GM23248 (cell line): ENCODE measurements at places on chromosomes 16 and 17. TPM values are rescaled to one million over a fixed set of nuclear protein-coding genes. Genes with fewer than 3 reads are reported as not detected.

- no peak for DNase-seq
- no peaks in the 10 kb centered on the region for H3K27me3 ChIP-seq
- H3K4me3 ChIP-seq = no peak overlapping the region
- H3K4me1 ChIP-seq = peaks cover 4% of the 10 kb centered on the region; the same call in 1 of the 2 replicates
- no peak overlapping the region for H3K27ac ChIP-seq
- no peaks in the 10 kb centered on the region for H3K36me3 ChIP-seq
Measured at GRCh38 chr17:75440738-75441448, 15.5 kb upstream of the TMEM94 start.

GRCh38 chr16:77434530-77435271 is at the start of gene ADAMTS18:
Gene ADAMTS18 (minus strand): TSS chr16:77435034. CDS start chr16:77434695, 339 bp downstream.
- no peak within 1 kb of the TSS for H3K27ac ChIP-seq
- H3K36me3 ChIP-seq = no peaks in the 10 kb centered on the region
- H3K4me1 ChIP-seq = no peaks in the 10 kb centered on the region
- no peak within 1 kb of the TSS for H3K4me3 ChIP-seq
- H3K27me3 ChIP-seq = peaks cover 51% of the 10 kb centered on the region
- DNase-seq = no peak

DNA sequence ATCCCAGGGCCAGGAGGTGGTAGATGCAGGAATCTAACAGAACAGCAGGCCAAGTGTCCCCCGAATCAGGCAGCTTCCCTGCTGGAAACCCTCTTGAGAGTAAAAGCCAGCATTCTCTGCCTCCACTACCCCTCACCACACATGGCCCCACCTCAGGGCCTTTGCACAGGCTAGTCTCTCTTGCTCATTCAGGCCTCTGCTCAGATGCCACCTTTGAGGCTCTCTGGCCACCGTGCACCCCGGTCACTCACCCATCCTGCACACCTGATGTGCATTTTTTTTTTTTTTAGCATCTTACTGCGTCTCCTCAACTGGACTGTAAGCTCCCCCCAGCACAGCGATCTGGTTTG is 34.5 kb upstream of the GSE1 start:
- no peaks in the 10 kb centered on the region for H3K36me3 ChIP-seq
- no peak overlapping the region for H3K4me3 ChIP-seq
- no peak overlapping the region for H3K27ac ChIP-seq
- peaks cover 27% of the 10 kb centered on the region for H3K4me1 ChIP-seq
- H3K27me3 ChIP-seq = no peaks in the 10 kb centered on the region
- DNase-seq = no peak

DNA sequence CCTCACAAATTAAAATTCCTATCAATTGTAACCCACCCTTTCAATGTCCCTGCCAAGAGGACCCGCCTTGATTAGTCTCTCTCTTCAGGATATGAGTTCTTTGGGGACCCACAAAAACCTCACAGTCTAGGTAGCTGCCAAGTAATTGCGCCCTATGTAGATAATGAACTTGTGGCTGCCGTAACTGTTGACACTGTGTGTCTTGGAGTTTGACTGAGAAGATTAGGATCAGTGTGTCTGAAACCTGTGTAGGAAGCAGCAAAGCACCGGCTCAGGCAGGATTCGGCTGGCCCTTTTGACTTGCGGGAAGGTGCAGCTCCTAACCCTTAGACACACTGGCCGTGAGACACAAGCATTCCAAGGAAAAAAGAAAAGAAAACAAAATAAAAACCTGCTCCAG is 17.8 kb upstream of the SLC6A4 start:
- peaks cover 14% of the 10 kb centered on the region for H3K4me1 ChIP-seq
- DNase-seq = no peak
- H3K4me3 ChIP-seq = no peak overlapping the region
- H3K36me3 ChIP-seq = 0 out of 2 replicates have a peak, but pooled peaks cover 8% of the 10 kb centered on the region
- no peaks in the 10 kb centered on the region for H3K27me3 ChIP-seq

- no peak overlapping the region for H3K27ac ChIP-seq
- no peaks in the 10 kb centered on the region for H3K27me3 ChIP-seq
- peaks cover 8% of the 10 kb centered on the region; the same call in 1 of the 2 replicates for H3K4me1 ChIP-seq
- DNase-seq = peak; percentile 22
Measured at GRCh38 chr17:46046957-46047356, 47.9 kb downstream of the STH start.

DNA sequence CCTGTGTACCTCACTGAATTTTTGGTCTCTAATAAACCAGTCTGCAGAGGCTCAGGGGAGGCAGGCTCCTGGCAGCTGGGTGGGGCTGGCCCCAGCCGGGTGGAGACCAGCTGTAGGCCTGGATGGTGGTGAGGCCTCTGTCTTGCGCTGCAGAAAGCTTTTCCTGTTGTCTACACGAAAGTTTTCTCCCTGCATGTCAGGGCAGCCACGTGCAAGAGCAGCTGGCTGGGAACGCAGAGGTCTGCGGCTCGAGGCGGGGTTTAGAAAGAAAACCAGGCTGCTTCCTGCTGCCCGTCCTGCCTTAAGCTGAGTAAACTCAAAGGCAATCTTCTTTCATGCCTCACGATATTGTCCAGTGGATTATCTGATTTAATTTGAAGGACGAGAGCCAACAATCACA is 2.4 kb downstream of the SERPINF1 start:
- H3K4me3 ChIP-seq = peak overlapping the region; percentile 42
- peak overlapping the region; percentile 82 for H3K27ac ChIP-seq
- no peaks in the 10 kb centered on the region for H3K36me3 ChIP-seq
- no peaks in the 10 kb centered on the region for H3K27me3 ChIP-seq
- DNase-seq = peak; percentile 93

DNA sequence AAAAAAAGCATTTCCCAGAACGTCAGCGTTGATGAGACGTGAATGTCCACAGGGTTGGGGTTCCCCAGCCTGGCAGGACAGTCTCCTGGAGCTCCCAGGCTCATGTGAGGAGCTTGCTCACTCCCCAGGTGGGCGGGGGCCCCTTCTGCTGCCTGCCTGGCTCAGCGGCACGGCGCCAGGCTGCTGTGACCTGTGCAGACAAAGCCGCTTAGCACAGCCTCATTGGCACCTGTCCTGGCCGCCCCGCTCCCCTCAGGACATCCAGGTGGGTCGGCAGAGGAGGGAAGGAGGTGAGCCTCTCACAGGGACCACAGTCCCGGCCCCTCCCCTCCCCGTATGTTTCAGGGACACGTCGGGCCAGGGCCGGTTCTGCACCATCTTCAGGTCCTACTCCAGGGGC is 12.9 kb upstream of the WFIKKN1 start:
- no peak for DNase-seq
- no peak overlapping the region for H3K4me3 ChIP-seq
- no peak overlapping the region for H3K27ac ChIP-seq
- H3K36me3 ChIP-seq = no peaks in the 10 kb centered on the region
- no peaks in the 10 kb centered on the region for H3K27me3 ChIP-seq

DNA sequence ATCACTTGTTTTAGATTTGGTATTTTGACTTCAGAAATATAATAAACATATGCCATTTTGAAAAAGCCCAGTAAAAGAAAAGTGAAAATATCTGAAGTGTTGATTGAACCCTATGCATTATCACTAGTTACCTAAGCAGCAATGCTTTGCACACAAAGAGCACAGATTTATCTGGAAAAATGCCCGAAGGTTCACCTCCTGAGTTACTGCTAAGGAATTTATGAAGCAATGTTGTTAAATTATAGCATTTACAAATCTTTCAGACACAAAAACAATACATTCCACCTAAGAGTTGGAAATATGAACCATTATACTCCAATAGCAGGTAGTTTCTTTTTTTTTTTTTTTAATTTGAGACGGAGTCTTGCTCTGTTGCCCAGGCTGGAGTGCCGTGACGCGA is 38.9 kb upstream of the GHDC start:
- H3K27ac ChIP-seq = no peak overlapping the region
- no peak overlapping the region for H3K4me3 ChIP-seq
- peak; percentile 65 for DNase-seq
- no peaks in the 10 kb centered on the region for H3K27me3 ChIP-seq
- H3K4me1 ChIP-seq = peaks cover 7% of the 10 kb centered on the region

IQCK gene
- 9.8 and 24.8 TPM in 2 replicates for total RNA-seq

DNA sequence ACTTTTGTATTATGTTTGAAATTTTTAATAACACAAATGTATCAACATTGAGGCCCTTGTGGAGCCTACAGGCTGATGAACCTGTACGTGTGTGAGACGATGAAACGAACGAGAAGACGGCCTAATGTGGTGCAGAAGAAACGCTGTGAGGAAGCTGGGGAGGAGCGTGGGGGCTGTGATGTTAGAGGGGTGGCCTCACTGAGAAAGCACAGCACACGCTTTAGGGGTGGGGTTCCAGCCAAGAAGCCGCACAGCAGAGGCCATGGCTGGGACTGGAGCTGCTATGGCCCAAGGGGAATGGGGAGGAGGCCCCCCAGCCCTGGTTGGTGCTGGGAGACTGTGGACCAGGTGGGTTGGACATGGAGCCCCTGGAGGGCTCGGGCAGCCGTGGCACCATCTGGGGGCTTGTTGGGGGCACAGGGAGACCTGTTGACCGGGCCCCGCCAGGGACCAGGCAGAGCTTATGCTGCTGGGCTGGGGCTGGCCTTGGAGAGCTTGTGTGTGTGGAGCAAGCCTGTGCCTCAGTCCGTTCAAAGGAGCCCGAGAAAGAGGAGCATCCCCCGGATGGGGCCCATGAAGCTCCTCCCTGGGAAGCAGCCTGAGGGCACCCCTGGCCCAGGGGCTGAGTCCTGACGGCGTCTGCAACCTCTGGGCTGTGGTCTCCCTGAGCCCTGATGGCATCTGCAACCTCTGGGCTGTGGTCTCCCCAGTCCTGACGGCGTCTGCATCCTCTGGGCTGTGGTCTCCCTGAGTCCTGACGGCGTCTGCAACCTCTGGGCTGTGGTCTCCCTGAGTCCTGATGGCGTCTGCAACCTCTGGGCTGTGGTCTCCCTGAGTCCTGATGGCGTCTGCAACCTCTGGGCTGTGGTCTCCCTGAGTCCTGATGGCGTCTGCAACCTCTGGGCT is 44.7 kb downstream of the METRNL start:
- H3K27ac ChIP-seq = no peak overlapping the region
- no peaks in the 10 kb centered on the region for H3K36me3 ChIP-seq
- no peaks in the 10 kb centered on the region for H3K27me3 ChIP-seq
- H3K4me1 ChIP-seq = peaks cover 16% of the 10 kb centered on the region; the same call in 1 of the 2 replicates
- H3K4me3 ChIP-seq = no peak overlapping the region
- no peak for DNase-seq

XAF1 gene
- 21.5 and 24.4 TPM in 2 replicates for total RNA-seq

- peaks cover 16% of the 10 kb centered on the region for H3K4me1 ChIP-seq
- peak; percentile 4 for DNase-seq
- no peaks in the 10 kb centered on the region for H3K27me3 ChIP-seq
- peaks cover 13% of the 10 kb centered on the region; the same call in 1 of the 2 replicates for H3K36me3 ChIP-seq
- no peak overlapping the region for H3K27ac ChIP-seq
Measured at GRCh38 chr17:4297351-4297750, 33.6 kb upstream of the ANKFY1 start.

SLC35G6 gene
- total RNA-seq = not detected in 2 replicates

- H3K4me3 ChIP-seq = no peak overlapping the region
- peaks cover 37% of the 10 kb centered on the region for H3K4me1 ChIP-seq
- H3K36me3 ChIP-seq = peaks cover 34% of the 10 kb centered on the region
Measured at GRCh38 chr16:11780991-11781680, 15.9 kb downstream of the ZC3H7A start.

- peak; percentile 67 for DNase-seq
- H3K4me1 ChIP-seq = 0 out of 2 replicates have a peak, but pooled peaks cover 7% of the 10 kb centered on the region
- no peaks in the 10 kb centered on the region for H3K36me3 ChIP-seq
- no peak overlapping the region for H3K4me3 ChIP-seq
- no peak overlapping the region for H3K27ac ChIP-seq
Measured at GRCh38 chr16:89805136-89805905, 11.1 kb downstream of the FANCA start.

TMEM238L gene
- not detected in 2 replicates for total RNA-seq

- H3K4me1 ChIP-seq = no peaks in the 10 kb centered on the region
- no peak for DNase-seq
- H3K27me3 ChIP-seq = no peaks in the 10 kb centered on the region
- H3K27ac ChIP-seq = no peak overlapping the region
- H3K4me3 ChIP-seq = no peak overlapping the region
- peaks cover 6% of the 10 kb centered on the region; the same call in 1 of the 2 replicates for H3K36me3 ChIP-seq
Measured at GRCh38 chr16:57778658-57779057, 23.6 kb downstream of the KIFC3 start.

DNA sequence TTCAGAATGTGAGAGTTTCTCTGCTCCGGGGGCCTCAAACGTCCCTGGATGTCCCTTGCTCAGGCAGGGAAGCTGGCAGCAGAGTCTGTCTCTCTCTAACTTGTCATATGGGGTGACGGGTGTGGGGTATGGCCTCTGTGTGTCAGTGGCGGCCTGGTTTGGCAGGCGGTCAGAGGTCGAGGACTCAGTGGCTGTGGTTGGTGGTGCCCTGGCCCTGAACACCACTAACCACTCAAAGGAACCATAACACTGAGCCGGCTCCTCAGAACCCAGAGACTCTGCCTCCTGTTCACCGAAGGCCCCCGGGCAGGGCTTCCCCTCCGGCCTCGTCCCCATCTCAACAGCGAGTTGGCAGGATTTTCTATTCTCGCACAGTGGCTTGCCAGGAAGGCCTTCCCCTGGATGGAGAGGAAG is 677 bp downstream of the P2RX1 start:
- H3K4me1 ChIP-seq = no peaks in the 10 kb centered on the region
- no peak for DNase-seq
- no peak overlapping the region for H3K27ac ChIP-seq
- H3K4me3 ChIP-seq = no peak overlapping the region
- no peaks in the 10 kb centered on the region for H3K27me3 ChIP-seq

DNA sequence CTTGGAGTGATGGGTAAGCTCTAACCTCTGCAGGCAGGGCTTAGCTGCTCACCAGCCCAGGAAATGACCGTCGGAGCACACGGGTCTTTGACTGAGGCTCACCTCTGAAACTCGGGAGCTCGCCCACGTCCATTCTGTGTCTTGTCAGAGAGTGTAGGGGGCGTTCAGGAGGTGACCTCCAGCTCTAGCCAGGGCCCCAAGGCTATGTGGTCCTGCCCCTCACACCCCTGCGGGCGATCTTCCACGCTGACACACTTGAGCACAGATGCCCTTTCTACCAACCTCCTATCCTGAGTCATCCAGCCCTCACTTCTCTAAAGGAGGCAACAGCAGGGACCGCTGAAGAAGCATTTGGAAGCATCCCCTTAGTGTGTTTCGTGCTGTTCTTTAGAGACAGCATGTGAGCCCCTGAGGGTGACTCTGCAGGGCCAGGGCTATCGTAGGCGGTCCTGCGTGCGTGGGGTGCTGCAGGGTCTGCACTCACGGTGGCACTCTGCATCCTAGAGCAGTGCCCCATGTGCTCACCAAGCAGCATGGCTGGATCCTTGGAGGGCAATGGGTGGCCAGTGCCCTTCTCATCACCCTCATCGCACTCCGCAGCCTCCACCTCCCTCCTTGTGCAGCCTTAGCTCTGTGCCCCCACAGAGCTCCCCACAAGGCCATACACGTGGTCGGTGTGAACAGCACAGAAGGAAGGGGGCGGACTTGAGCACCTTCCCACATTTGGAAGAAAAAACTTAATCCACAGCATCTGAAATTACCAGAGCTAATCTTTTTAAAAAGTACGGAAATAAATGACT is 33.8 kb downstream of the SLC47A1 start:
- no peaks in the 10 kb centered on the region for H3K4me1 ChIP-seq
- no peak overlapping the region for H3K27ac ChIP-seq
- no peaks in the 10 kb centered on the region for H3K36me3 ChIP-seq

NEUROD2 gene
- total RNA-seq = not detected in 2 replicates

NOS2 gene
- total RNA-seq = not detected in 2 replicates
